EH (cell line): ENCODE measurements at places on chromosomes 4 and X.

DNA sequence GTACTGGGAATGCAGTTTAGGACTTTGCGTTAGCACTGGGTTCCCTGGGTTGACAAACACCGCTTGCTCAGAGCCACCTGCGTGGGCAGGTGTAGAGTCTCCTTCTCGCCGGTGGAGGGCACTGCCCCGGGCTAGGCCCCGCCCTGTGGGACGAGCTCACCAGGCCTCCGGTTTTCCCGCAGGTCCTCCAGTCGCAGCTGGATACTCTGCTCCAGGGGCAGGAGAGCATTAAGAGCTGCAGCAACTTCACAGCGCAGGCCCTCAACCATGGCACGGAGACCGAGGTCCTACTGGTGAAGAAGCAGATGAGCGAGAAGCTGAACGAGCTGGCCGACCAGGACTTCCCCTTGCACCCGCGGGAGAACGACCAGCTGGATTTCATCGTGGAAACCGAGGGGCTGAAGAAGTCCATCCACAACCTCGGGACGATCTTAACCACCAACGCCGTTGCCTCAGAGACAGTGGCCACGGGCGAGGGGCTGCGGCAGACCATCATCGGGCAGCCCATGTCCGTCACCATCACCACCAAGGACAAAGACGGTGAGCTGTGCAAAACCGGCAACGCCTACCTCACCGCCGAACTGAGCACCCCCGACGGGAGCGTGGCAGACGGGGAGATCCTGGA lies 49.2 kb upstream of the MND1 start:
- no peak for DNase-seq

GRCh38 chrX:1336948-1337779 lies 579 bp downstream of the IL3RA start:
- no peak for DNase-seq

- DNase-seq, result no peak
Measured at GRCh38 chr4:189850239-189850856, 90.3 kb upstream of the FRG1 start.

- DNase-seq, result no peak
Measured at GRCh38 chrX:39613482-39613995, 484.2 kb downstream of the BCOR start.

DNA sequence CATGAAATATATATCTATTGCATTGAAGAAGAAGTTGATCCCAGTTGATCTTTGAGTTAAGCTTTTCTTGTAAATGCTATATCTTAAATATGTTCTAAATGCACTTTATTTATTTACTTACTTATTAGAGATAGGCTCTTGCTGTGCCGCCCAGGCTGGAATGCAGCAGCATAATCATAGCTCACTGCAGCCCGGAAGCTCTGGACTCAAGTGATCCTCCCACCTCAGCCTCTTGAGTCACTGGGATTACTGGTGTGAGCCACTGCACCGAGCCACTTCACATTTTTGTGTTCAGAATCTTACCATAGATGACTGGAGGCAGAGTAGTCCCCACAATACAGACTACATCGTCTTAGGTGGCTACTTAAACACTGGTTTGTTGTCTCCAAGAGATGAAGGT lies 324.3 kb upstream of the SLIT2 start:
- DNase-seq, result peak; percentile 50

- no peak for DNase-seq
Measured at GRCh38 chr4:42080306-42080705, 72.1 kb downstream of the BEND4 start.

GRCh38 chrX:113962343-113962742 lies 621.5 kb upstream of the HTR2C start:
- DNase-seq, result no peak

GRCh38 chr4:184392316-184392715 lies 82.0 kb downstream of the IRF2 start:
- no peak for DNase-seq

DNA sequence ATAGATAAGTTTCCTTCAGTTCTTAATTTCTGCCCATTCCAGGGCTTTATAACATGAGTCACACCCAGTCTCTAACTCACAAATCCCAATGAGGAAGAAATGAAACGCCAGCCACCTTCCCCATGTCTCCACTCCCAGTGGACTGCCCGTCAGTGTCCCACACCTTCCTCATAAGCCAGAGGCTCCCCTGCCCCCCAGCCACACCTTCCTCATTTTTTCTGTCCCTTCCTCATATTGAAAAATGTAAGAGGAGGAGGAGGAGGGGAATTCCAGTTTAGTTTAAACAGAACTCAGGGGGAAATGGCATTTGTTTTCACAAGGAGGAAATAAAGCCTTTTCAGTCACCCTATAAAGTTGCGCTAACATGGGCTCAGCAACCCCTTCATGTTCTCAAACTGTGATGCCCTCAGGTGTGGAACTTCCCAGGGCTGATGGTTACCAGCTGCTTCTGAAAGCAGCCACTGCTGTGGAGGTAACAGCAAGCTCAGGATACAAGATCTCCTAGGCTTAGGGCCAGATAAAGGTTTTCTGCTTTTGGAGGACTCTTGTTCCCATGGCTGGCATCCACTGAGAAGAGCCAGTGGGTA lies 97.8 kb downstream of the PARM1 start:
- no peak for DNase-seq

DNA sequence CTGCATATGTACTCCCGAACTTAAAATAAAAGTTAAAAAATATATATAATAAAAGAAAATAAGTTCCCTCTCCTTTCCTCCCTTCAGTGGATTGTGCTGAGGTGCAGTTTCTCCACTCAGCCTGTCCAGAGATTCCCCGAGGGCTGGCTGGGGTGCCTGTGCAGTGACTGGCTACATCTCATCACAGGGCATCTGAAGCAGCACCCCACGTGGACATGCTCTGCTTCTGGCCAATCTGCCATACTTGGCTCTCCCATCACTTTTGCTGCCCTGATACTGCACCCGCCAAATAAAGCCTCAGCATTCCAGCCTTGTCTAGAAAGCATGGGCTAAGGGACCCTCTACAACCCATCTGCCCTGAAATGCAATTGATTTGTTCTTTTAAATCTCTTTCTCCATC lies 11.1 kb upstream of the MGST2 start:
- no peak for DNase-seq

DNA sequence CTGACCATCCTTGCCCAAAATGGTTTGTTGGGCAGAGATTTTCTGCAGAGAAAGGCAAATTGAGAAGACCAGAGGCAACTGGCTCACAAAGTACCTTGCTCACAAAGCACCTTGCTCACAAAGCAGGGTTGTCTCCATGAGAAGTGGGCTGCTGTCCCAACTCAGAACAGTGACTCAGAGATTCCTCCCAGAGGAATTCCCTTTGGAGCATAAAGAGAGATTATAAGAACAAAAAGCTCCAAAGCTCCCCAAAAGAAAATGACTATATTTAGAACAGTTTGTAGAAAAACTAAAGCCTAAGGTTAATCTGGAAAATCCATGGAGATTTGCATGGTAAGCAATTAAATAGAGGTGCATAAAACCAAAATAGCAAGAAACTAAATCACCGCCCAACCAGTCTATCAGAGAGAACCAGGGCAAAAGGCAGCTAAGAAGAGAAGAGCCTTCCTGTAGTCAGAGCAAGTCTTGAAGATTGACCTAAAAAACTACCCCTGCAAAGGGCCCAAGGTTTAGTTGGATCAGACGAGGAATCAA lies 731.4 kb downstream of the FAT4 start:
- no peak for DNase-seq

GRCh38 chr4:174928174-174928573 lies 10.0 kb downstream of the ADAM29 start:
- DNase-seq, result no peak

- no peak for DNase-seq
Measured at GRCh38 chr4:152682143-152682941, 2.5 kb upstream of the TMEM154 start.

DNA sequence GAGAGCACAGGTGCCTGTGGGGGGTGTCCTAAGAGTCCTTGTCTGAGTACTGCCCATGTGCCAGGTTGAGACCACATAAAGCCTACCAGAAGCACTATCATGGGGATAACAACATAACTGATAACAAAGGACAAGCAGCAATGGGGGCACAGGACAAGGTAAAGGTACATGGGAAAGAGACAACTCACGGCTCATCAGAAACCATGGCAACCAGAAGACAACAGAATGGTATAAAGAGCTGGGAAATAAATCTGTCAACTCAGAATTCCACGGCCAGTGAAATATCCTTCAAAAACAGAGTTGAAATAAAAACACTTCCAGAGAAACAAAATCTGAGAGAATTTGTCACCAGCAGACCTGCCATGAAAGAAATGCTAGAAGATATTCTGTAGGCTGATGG lies 20.0 kb downstream of the CENPU start:
- no peak for DNase-seq

- DNase-seq, result no peak
Measured at GRCh38 chr4:152964335-152964734, 28.2 kb downstream of the FHDC1 start.

- no peak for DNase-seq
Measured at GRCh38 chr4:62544428-62544827, 1344.3 kb downstream of the ADGRL3 start.

DNA sequence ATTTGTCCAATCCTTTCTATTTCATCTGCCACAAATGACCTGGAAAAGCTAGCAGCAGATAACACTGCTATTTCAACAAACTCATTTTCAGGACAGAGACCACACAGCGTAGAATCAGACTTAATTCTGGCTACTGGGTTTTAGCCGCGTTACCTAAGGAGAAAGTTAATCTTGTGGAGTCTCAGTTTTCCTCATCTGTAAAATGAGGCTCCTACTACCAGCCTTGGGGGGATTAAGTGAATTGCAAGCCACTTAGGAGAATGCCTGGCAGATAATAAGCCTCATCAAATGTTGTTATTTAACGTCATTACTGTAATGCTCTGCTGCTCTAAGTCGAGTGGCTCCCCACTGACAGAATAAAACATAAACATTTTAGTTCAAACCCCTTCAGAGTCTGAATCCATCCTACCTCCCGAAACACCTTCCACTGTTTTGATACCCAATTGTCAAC lies 1.4 kb downstream of the CCNI start:
- DNase-seq, result no peak

DNA sequence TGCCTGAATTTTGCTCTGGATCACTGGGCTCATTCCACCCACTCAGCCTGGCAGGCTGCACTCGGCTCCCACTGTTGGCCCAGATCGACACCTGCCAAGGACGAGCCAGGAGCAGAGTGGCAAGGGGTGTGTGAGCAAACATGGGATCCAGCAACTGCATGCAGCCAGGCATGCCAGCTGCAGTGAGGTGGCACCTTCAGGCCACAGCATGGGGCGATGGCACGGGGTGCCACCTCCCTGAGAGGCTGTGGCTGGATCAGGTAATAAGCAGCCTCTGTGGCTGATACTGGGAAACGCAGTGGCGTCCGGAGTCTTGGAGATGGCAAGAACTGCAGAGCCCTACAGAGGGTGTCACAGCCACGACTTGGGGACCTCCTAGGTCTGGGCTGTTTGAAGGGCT lies 244.5 kb upstream of the FSTL5 start:
- DNase-seq, result no peak

DNA sequence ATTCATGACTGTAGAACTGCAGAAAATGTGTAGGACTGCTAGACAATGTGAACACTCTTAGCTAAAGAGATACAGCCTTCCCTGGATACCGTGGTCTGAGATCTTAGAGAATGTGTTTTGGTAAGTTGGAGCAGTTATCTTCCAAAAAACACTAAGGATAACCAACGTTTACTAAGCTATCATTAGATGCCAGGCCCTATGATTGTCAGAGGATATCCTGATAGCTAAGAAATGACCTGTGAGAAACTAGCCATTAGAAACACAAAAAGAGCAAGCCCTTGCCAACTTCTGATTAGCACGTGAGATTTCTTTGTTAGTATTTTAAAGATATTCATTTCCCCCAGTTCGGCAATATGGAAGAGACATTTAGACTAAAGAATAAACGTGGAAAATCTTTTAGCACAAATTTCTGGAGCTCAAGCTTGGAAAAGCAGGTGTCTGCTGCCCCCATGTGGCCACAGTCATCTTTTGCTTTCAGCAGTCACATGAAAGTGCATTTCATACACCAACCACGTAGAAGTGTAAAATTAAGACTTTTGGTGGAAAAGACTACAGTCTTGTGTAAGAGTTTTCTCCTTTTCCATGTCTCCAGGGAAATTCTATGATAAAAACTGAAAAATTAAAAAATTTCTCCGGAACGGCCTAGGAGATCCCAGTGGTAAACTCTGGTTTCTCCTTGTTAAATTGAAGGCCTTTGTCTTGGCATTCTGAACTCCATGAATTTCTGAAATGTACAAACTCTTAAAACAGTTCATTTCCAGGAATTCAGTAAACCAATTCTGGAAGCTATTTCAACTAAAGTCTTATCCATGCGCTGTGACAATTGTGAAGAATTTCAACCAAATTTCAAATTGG lies 136.4 kb downstream of the ZNF674 start:
- DNase-seq, result peak; percentile 65

- no peak for DNase-seq
Measured at GRCh38 chr4:42715807-42716482, 59.0 kb upstream of the ATP8A1 start.

GRCh38 chr4:183186813-183187212 lies 87.8 kb downstream of the WWC2 start:
- DNase-seq, result no peak

DNA sequence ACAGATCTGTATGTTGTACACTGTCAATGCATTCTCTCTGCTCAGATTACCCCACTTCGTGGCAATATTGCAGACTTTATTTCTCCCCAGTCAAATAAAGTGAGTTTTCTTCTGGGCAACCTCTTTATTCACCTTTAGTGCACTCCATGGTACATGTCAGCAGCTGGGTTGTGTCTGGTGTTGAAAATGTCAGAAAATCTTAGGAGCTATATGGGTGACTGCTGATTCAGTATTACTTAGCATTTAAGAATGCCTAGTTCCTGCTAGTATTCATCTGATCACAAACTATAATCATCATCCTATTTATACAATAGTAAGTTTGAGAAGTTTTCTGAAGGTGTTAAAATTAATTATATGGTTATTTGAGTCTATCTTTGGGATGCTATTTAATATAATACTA lies 112.5 kb downstream of the CFAP299 start:
- no peak for DNase-seq

- DNase-seq, result no peak
Measured at GRCh38 chr4:131348263-131348662, 1800.8 kb upstream of the PCDH10 start.

- DNase-seq, result no peak
Measured at GRCh38 chrX:43456063-43456462, 200.0 kb upstream of the MAOA start.

- peak; percentile 68 for DNase-seq
Measured at GRCh38 chr4:121656269-121656641, 40.5 kb downstream of the ANXA5 start.

DNA sequence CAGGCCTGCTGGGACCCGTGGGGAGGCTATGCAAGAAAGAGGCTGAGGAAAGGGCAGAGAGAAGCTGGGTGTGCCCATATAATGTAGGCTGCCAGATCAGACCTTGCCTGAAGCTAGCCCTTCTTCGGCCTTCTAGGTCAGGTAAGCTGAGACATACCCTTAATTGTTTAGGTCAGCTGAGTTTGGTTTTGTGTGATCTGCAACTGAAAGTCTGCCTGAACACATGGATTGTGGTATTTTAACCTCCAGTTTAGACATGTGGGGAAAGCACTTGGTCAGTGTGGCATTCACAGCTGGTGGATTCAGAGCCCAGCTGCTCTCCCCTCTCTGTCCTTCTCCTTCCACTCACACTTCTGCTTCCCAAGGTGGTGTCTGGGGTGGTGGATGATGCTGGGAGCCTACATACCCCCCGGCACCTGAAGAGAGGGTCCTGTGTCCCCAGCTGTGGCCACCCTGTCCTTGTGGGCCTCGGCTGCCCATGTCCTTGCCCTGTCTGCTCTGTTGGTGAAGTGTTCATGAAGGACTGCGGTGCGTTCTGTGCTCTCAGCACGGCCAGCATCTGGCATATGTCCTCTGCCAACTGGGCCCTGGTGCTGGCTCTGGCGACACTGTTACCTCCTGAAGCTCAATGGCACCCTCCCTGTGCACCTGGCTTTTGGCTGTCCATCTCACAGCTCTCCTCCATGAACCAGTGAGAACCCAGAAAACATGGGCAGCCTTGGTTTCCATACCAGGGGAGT lies 82.1 kb downstream of the NAT8L start:
- DNase-seq, result no peak
